ENCODE measurements at places on chromosomes 5 and 9.

GRCh38 chr5:139745800-139746690 is 49.6 kb upstream of the PSD2 start:
- peak; percentile 29 for DNase-seq

DNA sequence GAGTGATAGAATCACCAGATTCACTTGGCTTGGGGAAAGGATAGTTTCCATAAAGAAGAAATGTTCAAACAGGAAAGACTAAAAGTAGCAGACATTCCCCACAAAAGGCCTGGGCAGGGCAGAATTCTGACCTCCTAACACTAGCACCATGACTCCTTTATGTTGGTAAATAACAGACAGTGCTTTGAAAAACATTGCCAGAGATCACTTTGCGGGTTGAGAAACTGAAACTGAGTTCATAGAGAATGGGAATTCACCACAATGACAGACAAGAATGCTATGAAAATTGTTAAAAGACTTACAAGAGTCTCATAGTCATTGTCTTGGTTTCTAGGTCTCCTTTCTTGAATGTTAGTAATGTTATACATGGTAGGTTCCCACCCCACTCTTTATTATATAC is 172.5 kb upstream of the GLRA1 start:
- DNase-seq: no peak

DNA sequence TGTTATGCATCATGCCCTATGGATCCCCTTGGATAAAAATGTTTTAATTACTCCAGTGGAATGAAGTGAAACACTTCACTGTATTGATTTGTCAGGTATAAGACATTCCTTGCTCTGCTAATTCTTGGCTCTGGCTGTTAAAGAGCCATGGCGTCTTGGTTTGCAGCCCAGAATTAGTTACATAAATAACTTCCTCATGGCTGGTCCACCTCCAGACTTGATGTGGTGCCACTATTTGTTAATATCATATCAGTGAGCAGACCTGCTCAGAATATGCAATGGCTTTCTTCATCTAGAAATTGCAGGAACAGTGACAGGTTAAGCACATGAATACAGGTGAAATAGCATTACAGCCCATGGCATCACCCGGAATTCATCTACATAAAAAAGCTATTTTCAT is 446.9 kb upstream of the GRIN3A start:
- no peak for DNase-seq

DNA sequence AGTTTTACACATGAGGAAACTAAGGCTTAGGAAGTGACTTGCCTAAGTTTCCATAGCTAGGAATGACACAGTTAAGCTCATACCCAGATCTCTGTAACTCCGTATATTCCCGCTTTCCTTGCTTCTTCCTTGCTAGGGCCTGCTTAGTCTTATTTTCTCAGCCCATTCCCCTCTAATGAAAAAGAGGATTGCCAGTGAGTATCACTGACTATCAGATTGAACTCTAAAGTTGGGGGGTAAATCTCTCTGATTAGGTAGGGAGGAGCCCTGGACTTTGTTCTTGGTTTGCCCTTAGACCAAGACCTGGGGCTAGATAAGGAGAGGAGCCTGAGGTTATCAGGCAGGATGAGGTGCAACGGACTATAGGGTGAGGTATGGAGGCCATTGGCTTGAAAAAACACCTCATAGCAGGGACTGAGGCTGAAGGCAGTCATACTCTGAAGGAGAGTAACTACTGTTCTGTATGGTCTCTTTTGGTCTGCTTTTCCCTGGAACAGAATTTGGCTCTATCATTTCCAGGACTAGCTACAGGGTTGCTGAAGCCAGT is 2.5 kb downstream of the TRIM32 start:
- no peak for DNase-seq

DNA sequence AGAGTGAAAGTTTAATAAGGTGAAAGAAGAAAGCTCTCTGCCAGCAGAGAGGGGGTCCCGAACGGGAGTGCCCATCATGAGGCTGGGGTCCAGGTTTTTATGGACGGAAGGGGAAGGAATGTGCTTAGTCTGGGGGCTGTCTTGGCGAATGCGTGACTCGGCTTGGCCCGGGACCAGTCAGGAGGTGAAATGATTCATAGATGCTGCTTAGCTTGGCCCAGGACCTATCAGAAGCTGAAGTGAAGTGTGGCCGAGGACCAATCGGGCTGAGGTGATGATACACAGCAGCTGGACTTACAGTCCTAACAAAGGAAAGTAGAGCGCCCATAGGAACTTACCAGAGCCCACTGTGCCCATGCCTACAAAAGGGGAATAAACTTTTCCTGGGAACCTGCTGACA is 3.9 kb upstream of the FKTN start:
- no peak for DNase-seq

DNA sequence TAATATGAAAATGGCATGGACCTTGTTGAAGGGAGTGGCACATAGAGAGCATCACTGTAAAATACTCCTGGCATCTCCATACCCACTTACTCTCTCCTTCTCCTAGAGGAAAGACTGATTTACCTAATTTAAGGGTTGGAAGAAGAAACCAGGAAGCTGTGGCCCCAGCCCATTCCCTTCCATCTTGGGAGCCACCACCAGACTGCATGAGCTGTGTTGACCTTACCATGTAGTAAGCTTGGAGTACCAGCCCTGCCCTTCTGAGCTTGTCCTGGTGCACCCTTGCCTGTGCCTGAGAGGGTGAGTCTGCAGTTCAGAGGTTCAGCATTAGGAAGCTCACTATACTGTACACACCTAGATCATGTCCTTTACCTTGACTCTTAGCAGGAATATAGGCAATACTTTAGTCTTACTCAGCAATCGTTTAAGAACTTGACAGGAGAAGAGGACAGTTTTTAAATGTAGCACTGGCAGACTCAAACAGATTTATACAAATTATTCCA is 35.7 kb upstream of the HMGCS1 start:
- DNase-seq: no peak

GRCh38 chr5:96337048-96337781 is 95.8 kb downstream of the PCSK1 start:
- no peak for DNase-seq

- peak; percentile 4 for DNase-seq
These were observed 141.1 kb downstream of the GCNT1 start for GRCh38 chr9:76600007-76600615.

DNA sequence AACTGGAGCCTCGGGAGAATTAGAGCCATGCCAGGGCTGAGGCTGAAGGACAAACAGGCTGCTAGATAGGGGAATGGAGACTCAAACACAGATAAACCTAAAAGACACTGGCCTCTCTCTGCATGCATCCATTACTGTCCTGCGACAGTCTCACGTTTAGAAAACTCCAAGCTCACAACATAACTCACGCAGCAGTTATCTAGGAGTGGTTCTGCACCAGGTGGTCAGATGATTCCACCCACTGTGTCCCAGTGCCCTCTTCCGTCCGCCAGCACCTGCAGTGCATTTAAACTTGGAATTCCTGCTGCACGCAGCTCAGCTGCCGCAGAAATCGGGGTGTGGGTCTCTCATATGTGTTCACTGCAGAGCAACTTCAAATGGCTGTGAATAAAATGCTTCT is 272.6 kb upstream of the IRX2 start:
- no peak for DNase-seq

DNA sequence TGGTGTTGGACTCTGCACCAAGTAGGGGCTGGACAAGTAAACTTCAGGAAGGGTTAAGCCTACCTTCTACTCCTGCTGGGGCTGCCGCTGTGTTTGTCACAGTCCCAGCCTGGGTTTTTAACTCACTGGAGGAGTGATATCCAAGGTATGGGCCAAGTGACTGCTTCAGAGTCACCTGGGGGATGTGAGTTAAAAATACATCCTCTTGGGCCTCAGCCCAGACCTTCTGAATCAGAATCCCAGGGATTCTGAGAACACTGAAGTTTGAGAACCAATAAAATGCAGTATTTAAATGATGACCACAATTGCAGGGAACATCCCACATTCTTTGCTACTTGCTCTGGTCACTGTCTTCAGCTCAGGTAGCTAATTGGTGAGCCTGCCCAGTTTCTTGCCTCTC is 95.1 kb upstream of the DNAH5 start:
- DNase-seq: no peak

- DNase-seq: peak; percentile 90
These were observed 382.4 kb downstream of the CDK5RAP2 start for GRCh38 chr9:120197605-120198004.

DNA sequence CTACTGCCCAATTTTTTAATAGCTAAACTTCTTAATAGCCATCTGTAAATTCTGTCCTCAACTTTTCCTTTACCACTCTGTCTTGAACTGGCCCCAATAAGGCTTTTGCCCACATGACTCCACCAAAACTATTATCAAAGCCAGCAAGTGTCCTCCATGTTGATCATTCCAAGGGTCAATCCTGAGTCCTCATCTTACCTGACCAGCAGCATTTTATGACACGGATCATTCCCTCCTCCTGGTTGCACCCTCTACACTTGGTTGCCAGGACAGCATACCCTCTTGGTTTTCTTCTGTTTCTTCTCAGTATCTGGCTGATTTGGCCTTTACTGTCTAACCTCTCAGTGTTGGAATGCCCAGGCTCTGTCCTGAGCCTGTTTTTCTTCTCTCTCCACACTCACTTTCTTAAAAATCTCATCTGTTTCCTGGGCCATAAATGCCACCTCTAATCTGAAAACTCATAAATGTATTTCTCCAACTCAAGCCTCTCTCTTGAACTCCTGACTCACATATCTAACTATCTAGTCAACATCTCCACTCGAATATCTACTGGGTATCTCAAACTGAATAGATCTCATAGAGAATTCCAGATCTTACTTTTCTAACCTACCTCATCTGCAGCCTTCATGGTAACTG is 40.0 kb upstream of the CDC42SE2 start:
- DNase-seq: no peak

DNA sequence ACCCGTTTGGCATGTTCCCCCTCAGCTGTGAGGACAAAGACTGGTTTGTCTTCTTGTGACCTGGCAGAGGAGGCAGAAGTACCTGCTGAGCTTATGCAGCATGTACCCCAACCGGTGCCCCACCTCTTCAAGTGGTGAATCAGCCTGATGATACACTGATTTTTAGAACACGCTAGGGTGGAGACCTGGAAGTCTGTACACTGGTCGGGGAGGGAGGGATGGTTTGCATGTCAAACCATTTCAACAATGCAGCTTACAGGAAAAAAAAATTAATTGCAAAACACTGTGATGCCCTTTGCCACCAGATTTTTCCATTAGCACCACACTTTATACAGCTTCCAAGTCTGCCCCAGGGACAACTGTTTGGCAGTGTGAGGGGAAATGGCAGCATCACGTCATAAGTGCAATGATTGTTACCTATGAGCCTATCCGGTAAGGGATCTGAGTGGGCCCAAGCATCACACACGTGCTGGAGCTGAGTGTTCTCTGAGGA is 155.1 kb upstream of the DMRT1 start:
- no peak for DNase-seq

- DNase-seq: no peak
These were observed 146.2 kb upstream of the RASA1 start for GRCh38 chr5:87121304-87122150.

GRCh38 chr5:125295405-125295872 is 549.0 kb upstream of the ZNF608 start:
- no peak for DNase-seq

DNA sequence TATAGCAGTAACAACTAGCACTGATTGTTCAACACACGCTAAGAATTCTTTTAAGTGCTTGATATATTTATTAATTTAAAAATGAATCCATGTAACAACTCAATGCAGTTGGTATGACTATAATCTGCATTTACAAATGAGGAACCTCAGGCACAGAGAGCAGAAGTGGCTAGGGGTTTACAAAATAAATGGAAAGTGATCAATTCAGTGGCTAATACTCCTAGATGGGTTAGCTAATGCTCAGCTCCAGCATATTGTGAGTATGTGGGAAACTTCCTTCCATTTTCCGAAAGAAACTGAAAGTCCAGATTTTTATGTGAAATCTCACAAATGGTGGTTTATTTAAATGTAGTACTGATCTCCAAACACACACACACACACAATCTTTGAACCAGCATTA is 128.0 kb downstream of the RFX3 start:
- no peak for DNase-seq

- DNase-seq: peak; percentile 59
These were observed 527 bp upstream of the SREK1 start for GRCh38 chr5:66143473-66144073.

- no peak for DNase-seq
These were observed 90.5 kb upstream of the CDH10 start for GRCh38 chr5:24735284-24735683.

DNA sequence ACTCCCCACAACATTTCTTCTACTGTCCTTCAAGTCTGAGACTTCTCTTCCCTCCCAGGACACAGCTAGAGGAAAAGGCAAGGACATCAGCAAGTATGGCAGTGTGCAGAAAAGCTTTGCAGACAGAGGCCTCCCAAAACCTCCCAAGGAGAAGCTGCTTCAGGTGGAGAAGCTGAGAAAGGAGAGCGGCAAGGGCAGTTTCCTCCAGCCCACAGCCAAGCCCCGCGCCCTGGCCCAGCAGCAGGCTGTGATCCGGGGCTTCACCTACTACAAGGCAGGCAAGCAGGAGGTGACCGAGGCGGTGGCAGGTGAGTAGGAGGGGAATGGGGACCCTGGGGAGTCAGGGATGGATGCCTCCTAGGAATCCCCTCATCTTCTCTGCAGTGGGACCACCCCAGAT is 24.4 kb downstream of the OLFML2A start:
- DNase-seq: no peak

DNA sequence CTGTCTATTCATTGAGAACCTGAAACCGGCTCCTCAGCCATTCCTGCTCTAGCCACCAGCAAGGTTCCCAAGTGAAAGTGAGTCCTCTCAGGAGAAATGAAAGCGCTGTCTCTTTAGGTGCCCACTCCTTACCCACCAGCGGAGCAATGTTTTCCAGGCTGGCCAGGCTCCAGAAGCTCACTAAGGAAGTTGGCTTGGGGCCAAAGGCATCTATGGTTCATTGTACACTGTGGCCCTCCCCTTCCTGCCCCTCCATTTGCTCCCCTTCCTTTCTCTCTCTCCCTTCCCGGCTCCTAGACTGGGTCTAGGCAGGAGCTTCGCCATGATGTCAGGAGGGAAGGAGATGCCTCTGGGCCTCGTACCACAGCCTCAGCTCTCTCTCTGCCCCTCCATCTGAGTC is 1.1 kb upstream of the GABRP start:
- DNase-seq: no peak

GRCh38 chr9:113790093-113790492 is 86.0 kb upstream of the ZNF618 start:
- DNase-seq: no peak

GRCh38 chr5:1524799-1525623 is 1.3 kb upstream of the LPCAT1 start:
- DNase-seq: no peak

- no peak for DNase-seq
These were observed 74.8 kb downstream of the HABP4 start for GRCh38 chr9:96524764-96525163.

- DNase-seq: no peak
These were observed 58.1 kb downstream of the ALDH7A1 start for GRCh38 chr5:126536874-126537273.

- DNase-seq: no peak
These were observed 294.6 kb upstream of the ACTBL2 start for GRCh38 chr5:57777174-57777581.

DNA sequence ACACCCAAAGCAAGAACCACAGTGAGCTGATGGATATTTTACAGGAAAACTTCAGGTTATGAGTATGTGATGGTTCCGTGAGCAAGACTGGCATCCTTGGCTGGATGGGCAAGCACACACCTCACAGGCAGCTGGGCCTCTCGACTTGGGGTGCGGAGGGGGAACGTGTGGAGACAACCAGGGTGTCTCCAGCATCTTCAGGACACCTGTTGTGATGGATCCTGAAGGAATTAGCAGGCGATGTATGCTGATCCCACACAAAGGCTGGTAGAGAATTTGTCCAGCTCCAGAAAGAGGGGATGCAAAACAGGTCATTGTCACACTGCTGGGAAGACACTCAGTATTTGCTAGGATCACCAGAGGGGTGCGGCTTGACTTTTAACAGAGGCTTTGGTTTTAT is 42.7 kb downstream of the SECISBP2 start:
- no peak for DNase-seq
